Activated CD4-positive, alpha-beta T cell treated with anti-CD3 and anti-CD28 coated beads for 36 hours (primary cell): ENCODE measurements at places on chromosomes 6 and 20. TPM values are rescaled to one million over a fixed set of nuclear protein-coding genes. Genes with fewer than 3 reads are reported as not detected.

Gene SLC17A9
- 16.5 TPM for total RNA-seq

GRCh38 chr20:59937150-59937549, 3.0 kb downstream of the PPP1R3D start:
- DNase-seq, result no peak

DNA sequence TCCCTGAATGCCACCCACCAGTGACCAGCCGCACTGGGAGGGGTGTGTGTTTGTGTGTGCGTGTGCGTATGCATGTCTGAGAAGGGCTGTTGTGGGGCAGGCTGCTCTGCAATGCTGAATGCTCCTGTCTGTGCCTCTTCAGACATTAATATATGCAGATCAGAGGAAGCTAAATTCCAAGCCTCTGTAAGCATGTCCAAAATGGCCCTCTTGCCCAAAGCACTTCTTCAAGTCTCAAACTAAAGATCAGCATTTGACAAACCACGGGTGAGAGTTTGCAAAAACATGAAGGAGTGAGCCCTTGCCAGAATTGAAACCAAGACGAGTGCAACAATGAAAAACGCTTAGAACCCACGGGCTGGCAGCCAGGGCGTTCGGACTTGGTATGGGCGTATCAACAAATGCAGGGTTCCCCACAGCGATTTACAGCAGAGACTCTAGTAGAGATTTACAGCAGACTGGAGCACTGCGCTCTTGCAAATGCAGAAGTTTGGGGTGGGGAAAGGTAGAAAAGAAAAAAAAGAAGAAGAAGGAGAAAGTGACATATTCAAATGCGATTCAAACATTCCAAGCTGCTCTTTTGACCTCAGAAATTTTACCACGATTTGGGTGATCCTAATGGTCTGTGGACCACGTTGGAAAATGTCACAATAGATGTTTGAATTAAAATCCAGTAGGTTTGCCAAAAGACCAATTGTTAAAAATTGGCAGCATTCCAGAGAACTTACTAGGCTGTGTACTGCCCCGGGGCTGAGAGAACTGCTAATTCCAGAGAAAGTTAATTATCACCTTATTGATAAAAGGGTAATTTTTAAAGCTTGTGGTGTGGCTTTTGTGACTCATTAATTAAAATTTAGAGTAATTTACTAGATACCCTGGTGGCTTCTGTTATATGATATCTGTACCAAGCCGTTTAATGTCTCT, 3.5 kb downstream of the SCML4 start:
- peak; percentile 60 for DNase-seq

Gene SYS1
- 26.1 TPM for total RNA-seq

DNA sequence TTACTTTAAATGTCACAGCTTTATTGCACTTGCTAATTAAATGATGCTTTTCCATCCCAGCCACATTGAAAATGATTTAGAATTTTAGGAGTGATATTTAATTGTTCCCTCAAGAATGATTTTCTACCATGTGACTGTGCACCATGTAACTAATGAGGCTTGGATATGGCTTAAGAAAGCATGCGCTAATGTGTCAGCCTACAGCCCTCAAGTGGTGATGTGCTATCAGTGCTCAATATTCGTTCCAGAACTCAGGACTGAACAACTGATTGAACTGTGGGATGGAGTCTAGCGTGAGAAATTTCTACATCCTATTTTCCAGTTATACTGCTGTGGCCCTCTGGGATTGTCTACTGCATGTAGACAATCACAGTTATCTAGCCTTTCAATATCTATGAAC, 71.5 kb downstream of the PKIB start:
- no peak for DNase-seq

DNA sequence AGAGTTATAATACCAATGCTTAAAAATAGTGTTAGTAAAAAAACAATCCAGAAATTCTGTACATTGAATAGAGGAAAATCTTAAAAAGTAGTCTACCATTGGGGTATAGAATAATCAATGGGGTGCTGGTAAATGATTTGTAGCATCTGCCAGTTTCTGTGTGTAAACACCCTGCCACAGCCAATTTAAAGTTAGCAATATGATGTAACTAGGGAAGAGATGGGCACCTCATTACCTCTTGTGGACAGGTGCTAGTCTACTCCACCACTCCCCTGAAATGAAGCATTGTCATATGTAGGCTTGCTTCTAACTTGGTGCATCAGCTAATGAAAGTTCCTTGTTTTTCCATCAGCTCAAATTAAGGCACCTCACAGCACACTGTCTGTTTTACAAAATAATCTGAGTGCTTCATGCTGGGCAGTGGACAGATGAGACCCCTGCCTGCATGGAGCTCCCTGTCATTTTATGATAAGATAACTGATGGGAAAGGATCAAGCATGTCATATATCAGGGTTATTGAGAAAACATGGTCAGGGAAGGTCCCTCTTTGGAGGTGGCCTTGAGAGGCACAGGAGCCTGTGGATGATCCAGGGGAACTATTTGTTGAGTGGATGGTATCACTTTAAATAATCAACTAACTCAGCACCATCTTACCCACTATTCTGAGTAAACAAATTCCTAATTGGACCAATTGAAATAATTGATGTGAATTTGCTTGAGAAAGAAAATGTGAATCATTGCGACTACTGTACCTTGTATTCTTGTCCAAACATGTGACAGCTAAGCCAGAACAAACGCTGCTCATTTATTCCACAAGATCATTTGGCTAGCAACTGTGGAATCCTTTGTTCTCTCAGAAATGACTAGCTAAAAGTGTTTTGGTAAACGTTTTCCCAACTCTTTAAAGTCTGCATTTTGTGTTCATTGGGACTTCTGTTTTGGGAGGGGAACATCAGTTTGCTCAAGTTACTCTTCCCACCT, 45.9 kb upstream of the CSE1L start:
- no peak for DNase-seq

DNA sequence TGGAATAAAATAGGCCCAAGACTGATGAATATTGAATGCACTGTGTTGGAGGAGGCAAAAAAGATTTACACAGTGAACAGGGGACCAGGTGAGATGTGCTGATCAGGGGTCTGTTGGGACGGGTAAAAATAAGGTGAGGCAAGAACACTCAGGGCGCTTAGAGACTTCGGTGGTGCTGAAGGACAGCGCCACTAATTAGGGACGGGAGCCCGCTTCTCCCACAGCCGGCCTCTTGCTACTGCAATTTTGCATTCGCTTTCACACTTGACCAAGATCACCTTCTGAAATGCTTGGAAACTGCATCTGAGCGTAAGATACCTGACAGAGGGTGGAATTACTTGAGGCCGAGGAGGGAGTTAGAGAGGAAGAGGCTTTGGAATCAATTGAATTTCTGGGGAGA, 7.3 kb downstream of the TFAP2D start:
- no peak for DNase-seq

Gene C6orf15
- not detected for total RNA-seq

Gene ROS1
- not detected for total RNA-seq

DNA sequence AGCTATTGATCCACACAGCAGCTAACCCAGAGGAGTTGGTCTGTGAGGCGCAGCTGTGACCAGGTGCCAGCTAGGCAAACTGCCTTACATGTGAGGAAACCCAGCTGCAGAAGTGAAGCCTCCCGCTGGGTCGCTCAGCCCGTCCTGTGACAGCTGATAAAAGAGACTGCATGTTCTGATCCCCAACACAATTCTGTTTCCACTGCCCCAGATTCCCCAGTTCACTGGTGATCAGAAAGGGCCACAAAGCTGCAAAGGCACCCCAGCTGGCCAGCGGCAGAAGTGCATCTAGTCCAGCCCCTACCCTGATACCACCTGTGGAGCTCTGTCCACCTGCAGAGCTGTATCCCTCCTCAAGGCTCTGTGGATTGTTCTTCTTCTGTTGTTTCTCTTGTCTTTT, 64.5 kb downstream of the CTNNBL1 start:
- DNase-seq, result peak; percentile 20

DNA sequence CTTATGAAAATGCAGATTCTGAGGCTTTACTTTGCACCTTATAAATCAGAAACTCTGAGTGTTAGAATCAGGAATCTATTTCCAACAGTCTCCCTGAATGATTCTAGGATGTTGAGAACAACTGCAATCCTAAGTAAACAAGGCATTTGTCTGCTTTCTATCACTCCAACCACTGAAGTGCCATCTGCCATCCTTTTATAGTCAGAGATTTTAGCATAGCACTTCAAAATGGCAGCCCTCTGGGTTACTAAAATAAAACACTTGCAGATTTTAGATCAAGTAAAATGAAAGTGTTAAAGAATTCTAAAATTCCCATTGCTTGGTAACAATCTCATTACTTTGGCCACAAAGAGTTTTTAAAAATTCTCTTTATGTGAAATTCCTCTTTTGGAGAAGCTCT, 258.9 kb downstream of the CD109 start:
- DNase-seq, result no peak

DNA sequence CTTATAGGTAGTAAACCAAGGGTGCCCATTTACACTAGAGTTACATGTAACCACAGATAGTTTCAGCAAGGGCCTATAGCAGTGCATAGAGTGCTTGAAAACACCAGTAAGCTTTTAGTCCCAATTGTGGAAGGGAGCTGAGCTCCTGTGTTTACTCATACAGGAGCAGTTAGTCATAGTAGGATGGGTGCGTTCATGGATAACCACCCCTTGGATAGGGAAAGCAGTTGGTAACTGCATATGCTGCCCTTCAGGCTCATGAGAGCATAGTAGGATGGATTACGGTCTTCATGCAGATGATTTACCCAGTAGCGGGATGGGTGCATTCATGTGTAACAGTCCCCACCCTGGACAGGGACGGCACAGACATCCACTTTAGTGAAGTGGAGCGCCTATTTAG, 45.1 kb downstream of the OR2B6 start:
- DNase-seq, result no peak

Gene PXT1
- total RNA-seq, result 0.14 TPM

Gene LHFPL5
- total RNA-seq, result not detected
